Subcutaneous preadipocyte (primary cell): ENCODE measurements at places on chromosomes 16 and 17. TPM values are rescaled to one million over a fixed set of nuclear protein-coding genes. Genes with fewer than 3 reads are reported as not detected.

The HIRIP3 gene
- total RNA-seq: 5.9 and 8.2 TPM in 2 replicates

The GSDMA gene
- total RNA-seq: not detected in 2 replicates

The CA10 gene
- total RNA-seq: not detected in 2 replicates

The TPSD1 gene
- not detected in 2 replicates for total RNA-seq

The RHOT1 gene
- 34.2 and 34.9 TPM in 2 replicates for total RNA-seq

The IGSF6 gene
- not detected in 2 replicates for total RNA-seq

The GEMIN4 gene
- 11.8 and 25.2 TPM in 2 replicates for total RNA-seq

The CASKIN1 gene
- under 0.01 and 0.73 TPM in 2 replicates for total RNA-seq
